ENCODE measurements at places on chromosomes 7 and 10.

- DNase-seq = no peak
These were observed 284.2 kb downstream of the PRPF18 start for GRCh38 chr10:13871011-13871410.

DNA sequence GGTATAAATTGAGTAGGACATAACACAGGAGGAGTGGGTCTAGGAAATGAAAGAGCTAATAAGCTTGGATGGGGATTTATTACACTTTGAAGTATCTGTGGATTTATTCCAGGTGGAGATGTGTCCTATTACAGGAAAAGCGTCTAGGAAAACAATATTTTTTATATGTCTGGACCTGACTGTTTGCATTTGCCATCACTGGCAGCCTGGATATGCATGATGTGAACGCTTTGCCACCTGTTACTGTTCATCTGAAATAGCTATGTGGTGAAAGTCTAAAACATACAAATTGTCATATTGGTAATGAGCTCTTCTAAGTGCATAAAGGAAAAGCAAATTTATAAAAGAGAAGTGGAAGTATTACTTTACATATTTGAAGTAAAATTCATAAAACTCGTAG is 31.6 kb upstream of the AGMO start:
- DNase-seq = no peak

DNA sequence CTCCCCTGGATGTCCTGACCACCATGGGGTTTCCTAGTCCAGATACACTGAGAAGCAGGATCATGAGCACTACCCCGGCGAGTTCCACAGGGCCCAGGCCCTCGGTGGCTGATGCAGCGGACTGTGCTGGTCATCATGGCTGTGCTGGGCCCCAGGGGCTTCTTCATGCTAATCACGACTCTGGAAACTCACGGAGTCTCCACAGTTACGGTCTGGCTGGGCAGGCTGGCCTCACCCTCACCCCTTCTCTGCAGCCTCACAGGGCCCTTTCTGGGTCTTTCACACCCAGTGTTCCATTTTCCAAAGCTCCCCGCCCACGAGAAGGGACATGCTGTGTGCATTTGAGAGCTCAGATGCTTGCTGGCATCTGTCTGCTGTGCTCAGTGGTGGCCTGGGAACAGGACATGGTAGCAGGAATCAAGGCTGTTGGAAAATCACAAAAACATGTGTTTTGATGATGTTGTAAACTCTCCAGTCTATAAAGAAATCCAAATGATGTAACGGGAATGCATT is 119.0 kb downstream of the PTPN20 start:
- DNase-seq = no peak

DNA sequence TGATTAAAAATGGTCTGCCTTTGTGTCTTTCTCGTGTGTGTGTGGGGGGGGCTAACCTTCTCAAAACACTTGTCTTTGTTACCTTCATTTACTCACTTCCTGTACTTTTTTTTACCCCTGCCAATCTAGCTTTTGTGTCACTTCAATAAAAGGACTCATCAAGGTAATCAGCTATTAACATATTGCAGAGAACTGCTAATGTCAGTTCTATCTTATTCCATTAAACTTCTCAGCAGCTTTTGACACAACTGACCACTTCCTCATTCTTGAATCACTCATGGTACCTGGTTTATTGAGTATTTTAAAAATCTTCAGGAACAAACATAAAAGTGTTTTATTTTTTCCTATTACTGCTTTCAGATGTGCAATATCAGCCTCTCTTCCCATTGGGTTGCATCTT is 59.8 kb downstream of the SLC25A40 start:
- DNase-seq = no peak

DNA sequence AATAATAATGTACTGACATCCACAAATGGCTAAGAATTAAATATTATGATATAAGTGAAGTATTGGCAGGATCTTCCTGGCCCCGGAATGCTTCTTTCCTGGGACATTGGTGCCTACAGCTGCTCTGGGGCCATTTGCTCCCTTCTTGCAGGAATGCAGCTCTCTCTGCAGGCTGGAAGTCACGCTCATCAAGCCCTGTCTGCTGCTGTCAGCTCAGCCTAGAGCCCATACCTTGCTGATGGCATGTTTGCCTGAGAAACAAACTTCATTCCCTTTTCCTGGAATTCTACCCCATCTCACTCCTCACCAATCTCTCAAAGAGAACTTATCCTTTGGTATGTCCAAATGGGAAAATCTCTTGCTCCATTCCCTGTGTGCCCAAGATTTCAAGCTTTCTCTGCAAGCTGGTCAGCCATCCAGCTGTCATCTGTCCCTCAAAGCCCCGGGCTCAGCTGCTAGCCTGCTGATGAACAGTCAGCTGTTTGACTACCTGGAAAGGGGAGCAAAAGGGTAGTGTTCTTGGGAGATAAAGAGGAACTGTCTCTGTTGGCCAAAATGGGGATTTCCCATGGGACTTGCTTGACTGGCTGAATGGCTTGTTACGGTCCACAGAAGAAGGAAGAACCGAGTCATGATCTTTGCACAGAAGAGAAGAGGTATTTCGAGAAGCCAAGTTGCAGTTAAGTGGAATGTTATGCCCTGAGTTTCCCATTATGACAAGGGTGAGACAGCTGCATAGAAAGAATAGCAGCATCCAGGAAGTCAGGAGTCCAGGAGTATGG is 12.0 kb upstream of the RASSF4 start:
- DNase-seq = no peak

GRCh38 chr10:58262766-58263165 is 4.9 kb downstream of the IPMK start:
- DNase-seq = no peak

GRCh38 chr7:137564677-137565076 is 221.1 kb upstream of the PTN start:
- no peak for DNase-seq

GRCh38 chr7:32275216-32276009 is 205.2 kb upstream of the PDE1C start:
- peak; percentile 7 for DNase-seq

All from activated CD4-positive, alpha-beta T cell treated with anti-CD3 and anti-CD28 coated beads, Interleukin-10, Interleukin-2, amounts not matched to agents 100 ng/mL and 50 ng/mL, durations not matched to agents 16 hours and 8 hours (primary cell).